Cardiac muscle cell (in vitro differentiated cells and primary cell): ENCODE measurements at places on chromosomes 11 and 22. TPM values are rescaled to one million over a fixed set of nuclear protein-coding genes. Genes with fewer than 3 reads are reported as not detected.
A peak's percentile ranks its signal among the peaks of the same experiment; 100 is the strongest.

The NUDT8 gene
- 17.3 and 18.7 TPM in 2 replicates for polyA plus RNA-seq

The TOM1 gene
- 76.2 and 84.9 TPM in 2 replicates for polyA plus RNA-seq

The CNGA4 gene
- 0.39 TPM in 1 of 2 replicates, not detected in the other for polyA plus RNA-seq

GRCh38 chr11:13216711-13217075 is 60.9 kb upstream of the BMAL1 start:
- H3K36me3 ChIP-seq: no peaks in the 10 kb centered on the region
- H3K4me3 ChIP-seq: no peak overlapping the region
- peaks cover 16% of the 10 kb centered on the region for H3K4me1 ChIP-seq
- H3K27ac ChIP-seq: no peak overlapping the region
- no peak for DNase-seq

DNA sequence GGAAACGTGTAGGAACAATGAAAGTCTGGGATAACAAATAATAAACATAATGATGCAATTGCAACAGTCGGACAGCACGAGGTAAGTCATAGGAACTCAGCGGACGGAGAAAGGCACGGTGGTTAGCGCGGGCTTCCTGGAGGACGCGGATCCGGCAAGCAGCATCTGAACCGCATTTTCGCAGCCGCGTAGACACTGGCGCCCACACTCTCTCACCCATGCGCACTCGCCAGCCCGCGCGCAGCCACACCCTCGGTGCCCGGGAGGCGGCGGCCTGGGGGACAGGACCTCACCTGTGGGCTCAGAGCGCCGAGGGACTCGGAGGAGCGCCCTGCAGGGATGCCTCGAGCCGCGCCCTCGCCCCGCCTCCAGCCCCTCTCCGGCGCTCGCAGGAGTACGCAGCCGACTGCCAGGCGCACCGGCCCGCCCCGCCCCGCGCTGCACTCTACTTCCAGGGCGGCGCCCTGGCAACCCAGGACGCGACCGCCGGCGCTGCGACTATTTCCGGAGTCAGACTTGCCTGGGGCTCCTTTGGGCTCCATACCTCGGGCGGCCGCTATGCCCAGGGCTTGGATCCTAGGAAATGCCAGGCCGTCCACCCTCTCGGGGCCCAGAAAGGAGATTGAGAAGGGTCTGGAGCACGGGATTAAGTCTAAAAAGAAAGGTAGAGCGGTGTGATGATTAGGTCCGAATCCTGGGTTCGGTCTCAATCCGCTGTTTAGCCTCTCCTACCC is at the start of gene TTLL1:
TTLL1 (minus strand) TSS at position 408 of the 734 bp plus-strand sequence. CDS start 13,805 bp downstream, outside the sequence.
- H3K27ac ChIP-seq: peak within 1 kb of the TSS; percentile 17
- peak; percentile 94 for DNase-seq
- no peaks in the 10 kb centered on the region for H3K27me3 ChIP-seq
- peaks cover 23% of the 10 kb centered on the region for H3K4me1 ChIP-seq

GRCh38 chr22:35542939-35543516 is 2.4 kb downstream of the RASD2 start:
- H3K27ac ChIP-seq: no peak overlapping the region
- H3K36me3 ChIP-seq: no peaks in the 10 kb centered on the region
- peaks cover 43% of the 10 kb centered on the region for H3K27me3 ChIP-seq
- H3K4me3 ChIP-seq: no peak overlapping the region
- no peak for DNase-seq

GRCh38 chr22:38681582-38682335 is at the start of gene TOMM22:
Gene TOMM22 (plus strand): TSS chr22:38681957. CDS start chr22:38681979, 22 bp downstream.
- H3K27me3 ChIP-seq: no peaks in the 10 kb centered on the region
- H3K27ac ChIP-seq: peak within 1 kb of the TSS; percentile 56
- peaks cover 4% of the 10 kb centered on the region for H3K4me1 ChIP-seq
- H3K36me3 ChIP-seq: peaks cover 6% of the 10 kb centered on the region
- DNase-seq: peak; percentile 93

DNA sequence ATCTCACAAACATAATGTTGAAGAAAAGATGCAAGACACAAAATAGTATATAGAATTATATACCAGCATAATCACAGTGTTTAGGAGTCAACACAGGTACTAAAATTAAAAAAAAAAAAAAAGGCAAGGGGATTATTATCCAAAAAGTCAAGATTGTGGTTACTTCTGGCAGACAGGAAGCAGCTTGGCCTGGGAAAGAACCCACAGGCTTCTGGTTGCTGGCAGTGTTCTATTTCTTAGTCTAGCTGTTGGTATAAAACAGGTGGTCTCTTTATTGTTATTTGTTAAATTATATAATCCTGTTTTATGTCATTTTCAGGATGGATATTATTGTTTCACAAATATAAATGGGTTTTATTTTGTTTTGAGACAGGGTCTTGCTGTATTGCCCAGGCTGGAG is 54.0 kb downstream of the C11orf58 start:
- peaks cover 51% of the 10 kb centered on the region for H3K36me3 ChIP-seq
- H3K27me3 ChIP-seq: no peaks in the 10 kb centered on the region
- H3K27ac ChIP-seq: no peak overlapping the region
- H3K4me3 ChIP-seq: no peak overlapping the region

DNA sequence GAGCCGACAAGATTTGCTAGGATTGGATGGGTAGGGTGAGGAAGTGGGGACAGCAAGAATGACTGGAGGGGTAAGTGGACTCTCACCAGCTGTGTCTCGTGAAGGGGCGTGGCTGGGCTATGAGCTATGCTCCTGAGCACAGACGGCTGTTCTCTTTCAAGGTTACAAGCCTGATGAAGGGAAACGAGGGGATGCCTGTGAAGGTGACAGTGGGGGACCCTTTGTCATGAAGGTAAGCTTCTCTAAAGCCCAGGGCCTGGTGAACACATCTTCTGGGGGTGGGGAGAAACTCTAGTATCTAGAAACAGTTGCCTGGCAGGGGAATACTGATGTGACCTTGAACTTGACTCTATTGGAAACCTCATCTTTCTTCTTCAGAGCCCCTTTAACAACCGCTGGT is 19.9 kb downstream of the F2 start:
- no peak for DNase-seq
- no peaks in the 10 kb centered on the region for H3K4me1 ChIP-seq
- H3K27me3 ChIP-seq: no peaks in the 10 kb centered on the region
- H3K36me3 ChIP-seq: peaks cover 22% of the 10 kb centered on the region
- H3K27ac ChIP-seq: no peak overlapping the region

DNA sequence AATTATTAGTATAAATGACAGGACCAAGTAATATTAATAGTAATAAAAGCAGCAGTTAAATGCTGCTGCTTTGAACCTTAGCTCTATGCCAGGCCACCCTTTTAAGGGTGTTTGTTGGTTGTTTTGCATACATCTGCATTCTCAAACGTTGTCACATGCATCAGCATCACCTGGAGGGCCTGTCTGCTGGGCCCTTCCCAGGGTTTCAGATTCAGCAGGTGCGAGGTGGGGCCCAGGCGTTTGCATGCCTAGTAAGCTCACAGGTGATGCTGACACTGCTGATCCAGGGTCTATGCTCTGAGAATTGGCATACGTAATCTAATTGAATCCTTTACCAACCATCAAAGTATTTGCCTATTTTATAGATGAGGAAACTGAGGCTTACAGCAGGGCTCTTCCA is 246.5 kb downstream of the CADM1 start:
- DNase-seq: no peak
- H3K4me1 ChIP-seq: peaks cover 47% of the 10 kb centered on the region
- H3K4me3 ChIP-seq: no peak overlapping the region
- H3K36me3 ChIP-seq: no peaks in the 10 kb centered on the region

DNA sequence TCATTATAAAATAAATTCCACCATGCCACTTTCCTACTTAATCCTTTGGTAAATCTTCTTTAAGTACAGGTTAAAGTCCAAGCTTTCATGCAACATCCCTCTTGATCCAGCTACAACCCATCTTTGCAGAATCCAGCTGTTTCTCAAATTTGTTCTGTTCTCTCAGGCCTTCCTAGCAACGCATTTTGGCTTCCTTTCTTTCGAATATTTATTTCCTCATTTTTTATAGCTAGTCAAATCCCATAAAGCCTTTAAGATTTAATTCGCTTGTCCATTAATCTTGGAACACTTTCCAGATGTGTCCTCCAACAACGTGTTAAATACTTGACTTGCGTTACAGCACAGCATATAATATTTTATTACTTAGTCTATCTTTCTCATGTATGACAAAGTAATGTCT is 600.1 kb upstream of the CHORDC1 start:
- no peak overlapping the region for H3K4me3 ChIP-seq
- no peak overlapping the region for H3K27ac ChIP-seq
- no peaks in the 10 kb centered on the region for H3K4me1 ChIP-seq
- no peak for DNase-seq
- H3K36me3 ChIP-seq: no peaks in the 10 kb centered on the region

GRCh38 chr11:62151737-62152102 is 27.9 kb downstream of the INCENP start:
- H3K4me1 ChIP-seq: no peaks in the 10 kb centered on the region
- no peak for DNase-seq
- H3K27me3 ChIP-seq: no peaks in the 10 kb centered on the region
- no peak overlapping the region for H3K4me3 ChIP-seq

GRCh38 chr11:75667255-75667830 is 1.5 kb downstream of the MAP6 start:
- no peak overlapping the region for H3K27ac ChIP-seq
- DNase-seq: peak; percentile 52
- peak overlapping the region; percentile 48 for H3K4me3 ChIP-seq
- H3K27me3 ChIP-seq: peaks cover 100% of the 10 kb centered on the region
